ENCODE measurements at places on chromosomes 12 and 14.
A peak's percentile ranks its signal among the peaks of the same experiment; 100 is the strongest.

DNA sequence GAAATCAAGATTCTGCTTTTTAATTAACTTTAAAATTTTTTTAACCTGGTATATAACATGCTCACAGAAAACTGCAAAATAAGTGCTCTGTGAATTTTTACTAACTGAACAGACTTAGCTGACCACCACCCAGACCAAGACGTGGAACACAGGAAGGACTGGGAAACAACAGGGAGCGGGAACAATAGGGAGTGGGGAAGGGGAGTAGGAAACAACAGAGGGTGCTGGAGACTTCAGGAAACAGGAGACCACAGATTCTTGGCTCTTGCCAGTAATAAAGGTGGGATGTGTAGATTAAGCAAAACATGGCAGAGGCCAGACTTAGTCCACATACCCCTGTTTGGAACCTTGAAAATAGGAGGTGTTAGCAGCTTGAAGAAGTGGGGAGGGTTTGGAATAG is 51.4 kb upstream of the TMCC3 start:
- DNase-seq = no peak
- H3K36me3 ChIP-seq = no peaks in the 10 kb centered on the region
- H3K27me3 ChIP-seq = peaks cover 32% of the 10 kb centered on the region
- H3K4me1 ChIP-seq = peaks cover 2% of the 10 kb centered on the region
- no peak overlapping the region for H3K27ac ChIP-seq

- no peak overlapping the region for H3K27ac ChIP-seq
- no peaks in the 10 kb centered on the region for H3K4me1 ChIP-seq
- no peaks in the 10 kb centered on the region for H3K27me3 ChIP-seq
- DNase-seq = no peak
- no peaks in the 10 kb centered on the region for H3K36me3 ChIP-seq
Observed at GRCh38 chr12:63348556-63348955, 197.6 kb upstream of the AVPR1A start.

DNA sequence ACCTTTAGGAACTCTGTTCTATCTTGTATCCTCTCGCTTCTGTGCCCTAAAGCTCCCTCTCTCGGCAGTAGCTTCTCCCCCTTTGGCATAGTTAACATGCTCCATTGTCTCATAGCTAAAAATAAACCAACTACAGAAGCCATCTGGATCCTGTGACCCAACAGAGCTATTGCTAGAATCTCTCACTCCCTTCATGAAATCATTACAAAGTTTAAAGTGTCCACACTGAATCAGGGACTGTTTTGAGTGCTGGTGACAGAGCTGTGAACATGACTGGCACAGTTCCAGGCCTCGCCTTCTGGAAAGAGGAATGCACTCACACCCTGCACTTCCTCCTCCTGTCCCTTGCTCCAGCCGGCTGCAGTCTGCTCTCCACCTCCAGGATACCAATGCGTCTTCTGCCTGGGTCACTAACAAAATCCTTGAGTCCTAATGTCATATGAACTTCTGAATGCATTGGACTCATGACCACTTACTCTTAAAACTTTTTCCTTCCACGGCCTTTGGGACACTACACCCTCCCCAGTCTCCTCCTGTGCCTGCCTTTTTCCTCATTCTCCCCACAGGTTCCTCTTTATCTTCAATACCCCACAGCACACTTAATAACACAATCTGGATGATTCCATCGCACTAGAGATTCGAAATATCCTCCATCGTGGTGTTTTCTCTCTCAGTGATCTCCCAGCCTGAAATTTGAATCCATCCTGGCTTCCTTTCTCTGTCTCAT is 13.2 kb downstream of the PLBD1 start:
- no peaks in the 10 kb centered on the region for H3K27me3 ChIP-seq
- H3K4me3 ChIP-seq = no peak overlapping the region
- H3K4me1 ChIP-seq = no peaks in the 10 kb centered on the region
- DNase-seq = no peak
- no peak overlapping the region for H3K27ac ChIP-seq
- H3K36me3 ChIP-seq = no peaks in the 10 kb centered on the region

DNA sequence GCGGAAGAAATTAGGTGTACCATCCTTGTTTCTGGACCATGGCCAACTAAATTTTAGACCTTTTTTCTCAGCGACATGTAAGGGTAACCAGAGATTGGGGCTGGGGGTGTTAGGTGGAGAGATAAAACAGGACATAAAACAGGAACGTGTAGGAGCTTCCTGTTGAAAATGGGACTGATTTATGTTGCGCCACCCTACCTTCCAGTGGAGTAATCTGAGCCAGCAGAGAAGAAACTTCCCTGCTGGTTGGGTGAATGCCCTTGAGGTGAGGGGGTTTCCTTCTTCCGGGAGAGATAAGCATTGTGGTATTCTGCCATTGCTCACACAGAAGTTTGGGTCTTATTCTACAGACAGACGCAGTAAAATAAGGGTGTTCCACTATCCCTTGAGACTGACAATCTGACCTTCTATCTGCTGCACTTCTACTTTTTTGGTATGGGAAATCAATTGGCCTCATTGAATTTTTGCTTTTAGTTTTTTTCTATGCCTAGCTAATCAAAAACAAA is 417.6 kb downstream of the PCNX1 start:
- H3K27ac ChIP-seq = no peak overlapping the region
- H3K27me3 ChIP-seq = no peaks in the 10 kb centered on the region
- H3K4me1 ChIP-seq = peaks cover 8% of the 10 kb centered on the region
- no peaks in the 10 kb centered on the region for H3K36me3 ChIP-seq

- no peak overlapping the region for H3K27ac ChIP-seq
- peaks cover 7% of the 10 kb centered on the region for H3K27me3 ChIP-seq
Observed at GRCh38 chr12:64931981-64932380, 107.5 kb downstream of the TBC1D30 start.

DNA sequence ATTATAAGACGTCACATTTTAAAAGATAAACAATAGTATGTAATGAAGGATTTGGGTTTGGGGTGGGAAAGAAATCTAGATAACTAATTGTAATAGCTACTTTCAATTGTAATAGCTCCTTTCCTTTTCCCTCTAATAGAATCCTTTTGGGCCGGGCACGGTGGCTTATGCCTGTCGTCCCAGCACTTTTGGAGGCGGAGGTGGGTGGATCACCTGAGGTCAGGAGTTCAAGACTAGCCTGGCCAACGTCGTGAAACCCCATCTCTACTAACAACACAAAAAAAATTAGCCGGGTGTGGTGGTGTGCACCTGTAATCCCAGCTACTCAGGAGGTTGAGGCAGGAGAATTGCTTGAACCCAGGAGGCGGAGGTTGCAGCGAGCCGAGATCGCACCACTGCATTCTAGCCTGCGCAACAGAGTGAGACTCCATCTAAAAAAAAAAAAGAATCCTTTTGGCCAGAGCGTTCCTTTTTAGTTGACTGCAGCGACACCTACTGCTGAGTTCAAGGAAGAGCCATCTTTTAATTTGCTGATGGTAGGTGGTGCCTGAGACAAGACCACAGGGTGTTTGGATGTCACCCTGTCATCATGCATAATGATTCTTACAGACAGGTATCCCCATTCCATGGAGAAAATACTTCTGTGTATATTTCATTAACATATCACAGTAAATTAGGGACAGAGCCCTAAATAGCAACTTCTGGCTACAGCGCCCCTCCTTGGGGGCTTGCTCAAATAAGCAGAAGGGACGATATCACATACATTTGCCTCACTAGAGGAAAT is 79.5 kb downstream of the ARMH4 start:
- H3K4me3 ChIP-seq = no peak overlapping the region
- H3K27me3 ChIP-seq = peaks cover 2% of the 10 kb centered on the region
- DNase-seq = peak; percentile 74
- H3K36me3 ChIP-seq = no peaks in the 10 kb centered on the region
- H3K27ac ChIP-seq = no peak overlapping the region

DNA sequence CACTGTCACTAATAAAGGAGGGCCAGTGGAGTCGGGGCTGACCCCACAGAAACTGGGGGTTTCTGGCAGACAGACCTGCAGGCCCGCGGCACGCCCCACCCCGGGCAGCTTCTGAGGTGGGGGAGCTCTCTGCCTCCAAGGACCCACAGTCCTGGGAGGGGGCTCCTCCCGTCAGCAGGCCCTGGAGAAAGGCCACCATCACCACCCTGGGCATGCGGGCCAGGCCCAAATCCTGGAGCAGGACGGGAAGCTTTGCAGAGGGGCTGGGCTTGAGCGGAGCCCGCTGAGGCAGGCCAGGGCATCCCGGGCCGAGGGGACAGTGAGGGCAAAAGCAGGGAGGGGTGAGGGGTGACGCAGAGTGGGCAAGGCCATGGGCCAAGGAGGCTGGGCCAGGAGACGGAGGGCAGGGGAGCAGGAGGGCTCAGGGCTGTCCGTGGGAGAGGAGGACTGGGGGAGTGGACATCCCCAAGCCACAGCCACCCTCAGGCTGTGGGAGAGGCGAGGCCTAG is 11.1 kb upstream of the GPR132 start:
- H3K27ac ChIP-seq = no peak overlapping the region
- H3K4me3 ChIP-seq = no peak overlapping the region
- no peaks in the 10 kb centered on the region for H3K36me3 ChIP-seq
- H3K4me1 ChIP-seq = peaks cover 4% of the 10 kb centered on the region
- DNase-seq = no peak
- H3K27me3 ChIP-seq = peaks cover 11% of the 10 kb centered on the region

DNA sequence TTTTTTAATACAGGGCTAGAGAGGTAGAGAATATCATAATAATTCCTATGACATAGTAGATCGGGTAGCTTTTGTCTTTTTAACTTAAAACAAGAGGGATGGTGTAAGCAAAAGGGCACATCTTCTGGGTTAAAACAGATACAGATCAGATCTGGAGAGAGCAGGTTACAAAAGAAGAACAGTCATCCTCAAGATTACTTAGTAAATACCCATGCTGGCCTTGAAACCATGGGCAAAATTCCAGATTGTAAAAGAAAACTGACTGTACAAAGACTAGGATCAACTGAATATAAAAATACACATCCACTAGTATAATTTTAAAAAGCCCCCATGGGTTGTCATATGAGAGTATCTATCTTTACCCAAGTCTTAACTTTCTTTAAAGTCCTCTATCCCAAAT is 76.7 kb downstream of the MED13L start:
- H3K36me3 ChIP-seq = no peaks in the 10 kb centered on the region
- H3K27me3 ChIP-seq = no peaks in the 10 kb centered on the region
- DNase-seq = peak; percentile 67
- H3K4me3 ChIP-seq = no peak overlapping the region
- H3K4me1 ChIP-seq = peaks cover 15% of the 10 kb centered on the region
- no peak overlapping the region for H3K27ac ChIP-seq

DNA sequence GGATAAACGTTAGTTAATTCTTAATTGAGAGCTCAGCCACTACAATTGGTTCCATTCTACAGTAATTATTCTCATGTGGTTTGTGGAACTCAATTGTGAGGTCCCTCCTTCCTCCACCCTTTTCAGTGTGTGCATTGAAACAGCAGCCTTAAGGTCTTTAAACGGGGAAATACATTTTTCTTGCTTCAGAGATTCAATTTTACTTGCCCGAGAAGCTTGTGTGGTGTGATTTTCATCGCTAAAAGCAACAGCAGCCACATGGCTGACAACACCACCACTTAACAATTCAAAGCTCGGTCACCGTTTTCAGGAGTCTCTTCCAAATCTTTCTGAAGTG is 733 bp upstream of the PPFIBP1 start:
- H3K27ac ChIP-seq = peak overlapping the region; percentile 91
- peaks cover 10% of the 10 kb centered on the region for H3K4me1 ChIP-seq
- H3K4me3 ChIP-seq = peak overlapping the region; percentile 65
- H3K36me3 ChIP-seq = no peaks in the 10 kb centered on the region

- DNase-seq = no peak
- H3K4me1 ChIP-seq = no peaks in the 10 kb centered on the region
- H3K4me3 ChIP-seq = no peak overlapping the region
- no peak overlapping the region for H3K27ac ChIP-seq
- no peaks in the 10 kb centered on the region for H3K27me3 ChIP-seq
Observed at GRCh38 chr14:33584697-33585096, 366.2 kb downstream of the EGLN3 start.

DNA sequence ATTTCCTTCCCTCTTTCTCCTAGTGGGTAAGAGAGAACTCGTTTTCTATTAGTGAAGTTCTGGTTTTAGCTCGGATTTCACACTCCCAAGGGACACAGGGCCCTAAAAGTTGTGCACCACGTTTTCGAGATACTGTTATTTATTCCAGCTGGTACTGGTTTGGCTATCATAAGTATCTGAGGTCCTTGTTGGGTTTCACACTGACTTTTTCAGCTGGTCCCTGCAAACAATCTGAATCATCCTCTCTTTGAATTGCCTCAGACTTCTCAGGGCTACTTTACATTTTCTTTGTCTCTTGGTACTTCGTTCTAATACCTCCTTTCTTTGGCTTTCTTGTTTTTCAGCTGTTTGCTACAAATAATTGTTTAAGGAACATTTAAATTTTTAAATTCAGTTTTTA is 75.7 kb downstream of the SCN8A start:
- H3K4me1 ChIP-seq = no peaks in the 10 kb centered on the region
- peak; percentile 6 for DNase-seq
- H3K36me3 ChIP-seq = no peaks in the 10 kb centered on the region
- no peaks in the 10 kb centered on the region for H3K27me3 ChIP-seq
- no peak overlapping the region for H3K4me3 ChIP-seq

- H3K36me3 ChIP-seq = no peaks in the 10 kb centered on the region
- DNase-seq = no peak
- H3K4me3 ChIP-seq = no peak overlapping the region
Observed at GRCh38 chr14:99551034-99551922, 52.7 kb downstream of the CCDC85C start.

DNA sequence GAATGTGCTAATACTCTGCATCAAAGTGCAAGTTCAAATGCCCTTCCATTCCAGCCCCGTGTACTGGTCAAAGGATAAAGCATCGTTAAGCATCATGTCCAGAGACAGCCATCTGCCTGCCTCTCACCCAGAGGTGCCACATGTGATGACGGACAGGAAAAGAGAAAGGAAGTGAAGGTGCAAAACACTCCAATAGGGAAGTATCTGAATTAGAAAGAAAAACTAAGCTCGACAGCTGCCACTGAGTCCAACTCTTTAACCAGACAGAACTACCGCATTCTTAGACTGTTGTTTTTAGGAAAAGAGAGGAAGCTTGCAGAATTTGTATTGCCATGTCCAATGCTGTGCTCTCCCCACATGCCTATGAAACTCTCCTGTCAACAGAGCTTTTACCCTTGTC is 465.0 kb upstream of the SOX5 start:
- no peaks in the 10 kb centered on the region for H3K36me3 ChIP-seq
- no peak for DNase-seq
- no peaks in the 10 kb centered on the region for H3K27me3 ChIP-seq
- H3K4me3 ChIP-seq = no peak overlapping the region
- H3K27ac ChIP-seq = no peak overlapping the region
